Myocyte (in vitro differentiated cells): ENCODE measurements at places on chromosomes 12 and 14. TPM values are rescaled to one million over a fixed set of nuclear protein-coding genes. Genes with fewer than 3 reads are reported as not detected.

The CLEC6A gene
- not detected in 2 replicates for total RNA-seq

The GNG2 gene
- total RNA-seq = 14.6 and 16.6 TPM in 2 replicates

The PLA2G1B gene
- total RNA-seq = not detected in 2 replicates

The MYO1H gene
- total RNA-seq = not detected in 2 replicates

The EPS8 gene
- total RNA-seq = 65.2 and 80.3 TPM in 2 replicates

The KLRC2 gene
- total RNA-seq = 0.40 TPM in 1 of 2 replicates, not detected in the other

The ENDOU gene
- not detected in 2 replicates for total RNA-seq
